Activated T-helper 2 cell treated with anti-CD3 and anti-CD28 coated beads, Interferon-gamma antibody, Interleukin-2, Interleukin-4, amounts not matched to agents 10 μg/mL and 5 μg/mL and 100 μg/mL, durations not matched to agents 14 hours and 24 hours and 36 hours (primary cell): ENCODE measurements at places on chromosomes 4 and X. TPM values are rescaled to one million over a fixed set of nuclear protein-coding genes. Genes with fewer than 3 reads are reported as not detected.

Gene PHKA2
- 20.9 and 22.0 TPM in 2 replicates for total RNA-seq

GRCh38 chr4:56348576-56348975 is 38.7 kb downstream of the AASDH start:
- H3K27ac ChIP-seq, result no peak overlapping the region
- no peak overlapping the region for H3K4me3 ChIP-seq
- peaks cover 12% of the 10 kb centered on the region for H3K36me3 ChIP-seq
- peaks cover 6% of the 10 kb centered on the region for H3K4me1 ChIP-seq

DNA sequence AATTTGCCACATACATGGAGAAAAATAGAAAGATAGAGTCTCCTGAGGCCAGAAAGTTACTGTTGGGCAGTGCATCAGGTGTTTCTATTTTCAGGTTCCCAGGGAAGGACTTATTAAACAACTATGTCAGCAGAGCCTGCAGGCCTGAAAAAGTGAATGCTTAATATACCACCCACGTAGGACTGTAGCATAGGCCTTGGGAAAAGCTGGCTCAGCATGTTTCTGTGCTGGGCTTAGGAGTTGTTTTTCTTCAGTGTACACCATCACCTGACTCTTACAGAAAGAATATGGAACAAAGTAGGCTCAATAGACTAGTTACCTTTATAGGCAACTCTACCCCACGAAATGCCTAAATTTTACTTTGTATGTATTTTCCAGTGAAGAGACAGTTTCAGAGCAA is 1385.9 kb downstream of the FAM133A start:
- no peaks in the 10 kb centered on the region for H3K27me3 ChIP-seq
- no peak overlapping the region for H3K27ac ChIP-seq
- no peaks in the 10 kb centered on the region for H3K36me3 ChIP-seq

GRCh38 chr4:96775501-96775900 is 935.6 kb downstream of the PDHA2 start:
- no peak overlapping the region for H3K27ac ChIP-seq
- no peaks in the 10 kb centered on the region for H3K36me3 ChIP-seq
- no peak overlapping the region for H3K4me3 ChIP-seq
- no peak for DNase-seq

GRCh38 chr4:163548481-163549243 is 54.2 kb downstream of the TMA16 start:
- H3K36me3 ChIP-seq, result no peaks in the 10 kb centered on the region
- no peak for DNase-seq
- peak overlapping the region; percentile 33 for H3K4me3 ChIP-seq

GRCh38 chr4:11590132-11590531 is 161.4 kb upstream of the HS3ST1 start:
- DNase-seq, result no peak
- H3K27me3 ChIP-seq, result no peaks in the 10 kb centered on the region
- no peak overlapping the region for H3K27ac ChIP-seq
- H3K4me1 ChIP-seq, result no peaks in the 10 kb centered on the region

DNA sequence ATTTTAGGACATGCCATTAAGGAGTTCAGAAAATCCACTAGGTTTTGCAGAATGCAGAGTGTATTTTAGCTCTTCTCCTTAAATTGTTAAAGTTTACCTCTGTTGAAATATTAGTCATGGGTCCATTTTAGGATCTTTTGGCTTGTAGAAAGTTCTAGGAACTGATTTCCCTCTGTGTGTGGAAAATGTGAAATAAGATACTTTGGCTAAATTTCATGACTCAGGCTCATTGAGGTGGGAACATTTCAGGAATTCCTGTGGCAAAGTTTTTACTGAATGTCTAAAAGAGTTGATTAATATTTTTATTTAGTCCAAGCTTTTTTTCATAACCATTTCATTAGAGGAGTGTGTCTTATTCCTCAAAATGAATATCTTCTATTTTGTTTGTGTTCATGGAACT is 7.0 kb downstream of the FHIP1A start:
- no peak overlapping the region for H3K27ac ChIP-seq
- no peak for DNase-seq
- peaks cover 16% of the 10 kb centered on the region for H3K27me3 ChIP-seq
- no peaks in the 10 kb centered on the region for H3K36me3 ChIP-seq
- no peak overlapping the region for H3K4me3 ChIP-seq
